ENCODE measurements at places on chromosomes 4 and X.

GRCh38 chr4:88940506-88940905 lies 116.5 kb downstream of the FAM13A start:
- no peak for DNase-seq

DNA sequence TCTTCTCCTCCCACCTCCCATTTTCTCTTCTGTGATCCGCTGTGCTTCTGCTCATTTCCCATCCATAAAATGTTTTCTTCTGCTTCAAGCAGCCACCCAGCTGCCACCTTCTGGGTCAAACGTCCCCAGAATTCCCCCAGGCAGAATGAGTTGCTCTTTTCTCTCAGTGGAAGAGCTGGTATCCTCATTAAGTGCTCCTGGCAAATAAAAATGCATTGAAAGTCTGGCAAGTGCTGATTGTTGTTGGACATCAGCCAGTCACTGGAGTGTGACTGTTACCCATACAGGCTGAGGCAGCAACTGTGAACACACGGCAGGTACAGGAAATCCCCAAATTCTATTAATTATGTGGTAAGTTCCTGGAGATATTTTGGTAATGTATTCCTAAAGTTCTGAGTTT lies 52.6 kb downstream of the LIMCH1 start:
- no peak for DNase-seq

DNA sequence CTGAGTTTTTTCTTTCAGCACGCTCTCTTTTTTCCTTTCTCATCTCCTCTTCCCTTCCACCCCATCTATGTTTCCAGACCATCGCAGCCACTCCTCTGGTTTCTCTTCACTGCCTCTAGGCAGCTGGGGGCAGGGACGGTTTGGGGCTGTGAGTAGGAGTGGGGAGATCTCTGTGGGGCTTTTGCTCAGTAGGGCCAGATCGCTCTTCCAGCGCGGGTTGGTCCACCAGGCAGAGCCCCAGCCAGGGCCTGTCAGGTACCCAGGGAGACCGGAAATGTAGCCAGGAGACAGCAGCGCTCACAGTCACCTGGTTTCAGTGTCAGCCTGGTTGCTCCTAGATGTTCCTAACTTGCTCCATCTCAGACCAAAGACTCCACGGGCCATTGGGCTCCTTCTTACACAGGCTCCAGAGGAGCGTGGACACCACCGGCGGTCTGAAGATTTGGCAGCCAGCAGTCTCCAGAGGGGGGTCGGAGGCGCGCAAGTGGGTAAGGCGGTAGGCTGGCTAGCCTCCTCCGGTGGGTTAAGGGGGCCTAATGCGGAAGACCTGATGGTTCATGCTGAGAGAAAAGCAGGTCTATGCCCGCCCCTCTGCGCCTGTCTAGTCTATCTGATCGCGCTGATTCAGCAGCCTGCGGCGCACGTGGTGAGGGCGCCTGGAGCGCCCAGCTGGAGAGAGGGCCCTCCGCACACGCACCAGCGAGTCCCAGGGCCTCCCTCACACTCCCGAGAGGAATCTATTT lies 1.8 kb downstream of the FGF5 start:
- no peak for DNase-seq

- peak; percentile 37 for DNase-seq
Observed at GRCh38 chr4:169367826-169368225, 97.1 kb upstream of the SH3RF1 start.

- DNase-seq: no peak
Observed at GRCh38 chrX:106932492-106932923, 12.3 kb downstream of the CLDN2 start.

DNA sequence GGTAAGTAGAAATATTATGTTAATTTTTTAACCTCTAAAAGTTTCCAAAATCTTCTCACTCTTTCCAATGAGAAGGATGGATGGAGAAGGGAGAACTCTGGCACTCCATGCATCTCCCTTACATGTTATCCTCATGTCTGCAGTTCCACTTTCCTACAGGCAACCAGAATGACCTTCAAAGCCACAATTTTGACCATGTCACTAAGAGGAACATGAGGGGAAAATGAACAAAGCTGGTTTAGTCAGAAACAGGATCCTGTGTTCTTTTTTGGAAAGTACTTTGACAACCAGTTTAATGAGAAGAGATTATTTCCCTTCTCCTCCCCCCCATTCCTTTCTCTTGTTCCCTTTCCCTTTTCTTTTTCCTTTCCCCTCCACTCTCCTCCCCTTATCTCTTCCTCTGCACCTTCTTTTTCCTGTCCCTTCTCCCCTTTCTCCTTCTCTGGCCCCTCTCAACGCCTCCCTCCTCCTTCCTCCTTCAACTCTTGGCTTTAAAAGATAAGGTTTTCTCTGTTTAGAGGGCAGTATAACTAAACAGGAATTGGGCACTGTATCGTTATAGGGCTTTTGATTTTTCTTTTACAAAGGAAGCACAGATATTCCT lies 42.5 kb downstream of the DTHD1 start:
- peak; percentile 91 for DNase-seq

DNA sequence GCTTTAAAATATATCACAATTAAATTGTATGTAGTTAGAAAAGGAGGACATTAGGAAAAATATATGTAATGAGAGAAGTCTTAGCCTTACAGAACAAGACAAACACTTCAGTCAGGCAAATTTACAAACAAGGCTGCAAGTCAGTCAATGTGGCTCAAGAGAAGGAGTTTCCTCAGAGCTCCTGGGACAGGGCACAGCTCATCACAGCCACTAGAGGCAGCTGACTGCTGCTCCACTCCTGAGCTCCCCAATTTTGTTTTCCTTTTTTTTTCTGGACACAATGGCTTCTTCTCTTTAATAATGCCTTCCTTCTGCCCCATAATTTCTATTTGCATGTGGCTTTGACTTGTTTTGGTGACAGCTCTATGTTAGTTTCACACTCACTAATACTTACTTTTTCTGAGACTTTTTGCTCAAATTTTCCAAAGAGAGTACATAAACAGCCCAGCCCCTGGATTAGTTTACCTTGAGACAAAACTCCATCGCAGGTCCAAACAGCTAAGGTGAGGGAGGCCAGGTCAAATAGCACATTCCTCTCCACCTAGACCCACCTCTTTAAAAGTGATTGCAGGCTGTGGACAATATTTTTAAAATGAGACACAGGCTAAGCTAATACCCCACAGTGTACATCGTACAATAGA lies 850.4 kb upstream of the FRG1 start:
- no peak for DNase-seq

GRCh38 chr4:81905971-81906370 lies 434.3 kb upstream of the RASGEF1B start:
- peak; percentile 17 for DNase-seq

DNA sequence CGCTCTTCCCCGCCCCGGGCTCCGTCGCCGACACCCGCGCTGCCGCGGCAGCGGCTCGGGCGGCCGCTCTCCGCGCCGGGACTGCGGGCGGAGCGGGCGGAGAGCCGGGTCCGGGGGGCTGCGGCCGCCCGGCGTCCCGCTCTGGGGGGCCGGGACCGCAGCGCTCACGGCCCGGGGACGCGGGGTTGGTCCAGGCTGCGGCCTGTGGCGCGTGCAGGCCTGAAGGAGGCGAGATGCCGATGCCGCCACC lies 492 bp downstream of the GALNT7 start:
- no peak for DNase-seq

DNA sequence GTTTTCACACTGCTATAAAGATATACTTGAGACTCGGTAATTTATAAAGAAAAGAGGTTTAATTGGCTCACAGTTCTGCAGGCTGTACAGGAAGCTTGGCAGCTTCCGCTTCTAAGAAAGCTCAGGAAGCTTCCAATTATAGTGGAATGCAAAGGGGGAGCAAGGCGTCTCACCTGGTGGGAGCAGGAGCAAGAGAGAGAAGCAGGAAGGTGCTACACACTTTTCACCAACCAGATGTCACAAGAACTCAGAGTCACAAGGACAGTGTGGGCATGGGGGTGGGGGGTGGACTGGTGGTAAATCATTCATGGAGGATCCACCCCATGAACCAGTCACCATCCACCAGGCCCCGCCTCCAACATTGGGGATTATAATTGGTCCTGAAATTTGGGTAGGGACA lies 22.8 kb downstream of the HMGB2 start:
- no peak for DNase-seq

DNA sequence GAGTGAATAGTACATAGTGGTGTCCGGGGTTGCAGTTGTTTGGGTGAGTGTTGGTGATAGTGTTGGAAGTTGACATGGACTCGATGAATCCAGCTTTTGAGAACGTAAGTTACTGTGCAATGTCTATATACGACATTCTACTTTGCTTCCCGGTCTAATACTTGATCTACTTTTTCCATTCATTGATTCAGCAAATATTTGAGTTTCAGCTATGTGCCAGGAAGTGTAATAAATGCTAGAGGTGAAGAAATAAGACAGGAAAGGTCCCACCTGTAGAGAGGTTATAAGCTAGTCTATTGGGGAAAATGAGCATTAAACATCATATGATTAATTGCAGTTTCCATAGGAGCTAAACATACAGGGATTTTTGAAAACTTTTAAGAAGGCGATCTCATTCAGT lies 22.2 kb upstream of the MAGEC3 start:
- no peak for DNase-seq

DNA sequence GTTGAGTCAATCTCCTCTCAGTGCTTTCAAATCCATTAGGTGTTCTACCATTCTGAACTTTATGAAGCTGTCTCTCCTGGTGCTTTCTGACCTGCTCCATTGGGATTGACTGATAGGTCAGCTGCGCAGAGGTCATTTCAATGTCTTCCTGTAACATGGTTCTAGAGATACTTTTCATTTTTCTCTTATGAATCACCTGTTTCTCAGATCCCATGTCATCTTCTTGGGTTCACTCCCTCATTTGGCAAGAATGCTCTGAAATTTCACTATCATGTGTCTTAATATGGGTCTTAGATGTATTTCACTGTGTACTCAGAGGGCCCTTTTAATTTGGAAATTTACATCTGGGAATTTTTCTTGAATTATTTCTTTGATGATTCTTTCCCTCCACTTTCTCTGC lies 13.8 kb upstream of the PGM2 start:
- no peak for DNase-seq

DNA sequence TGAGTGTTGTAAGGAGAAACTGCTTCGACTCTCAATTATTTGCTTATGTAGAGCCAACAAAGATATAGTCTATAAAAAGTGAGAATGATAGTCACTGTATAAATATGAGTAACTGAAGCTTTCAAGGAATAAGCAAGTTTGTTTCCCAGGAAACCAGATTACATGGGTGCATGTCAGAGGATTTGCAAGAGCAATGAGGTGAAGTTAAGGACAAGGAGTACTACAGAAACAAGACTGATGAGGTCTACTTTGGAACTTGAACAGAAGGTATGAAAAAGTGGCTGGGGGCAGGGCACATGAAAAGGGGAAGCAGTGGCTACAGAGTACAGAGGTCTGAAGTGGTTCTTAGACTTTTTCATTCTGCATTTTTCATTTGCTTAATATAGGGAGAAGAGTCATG lies 321.0 kb upstream of the CXXC4 start:
- DNase-seq: no peak

DNA sequence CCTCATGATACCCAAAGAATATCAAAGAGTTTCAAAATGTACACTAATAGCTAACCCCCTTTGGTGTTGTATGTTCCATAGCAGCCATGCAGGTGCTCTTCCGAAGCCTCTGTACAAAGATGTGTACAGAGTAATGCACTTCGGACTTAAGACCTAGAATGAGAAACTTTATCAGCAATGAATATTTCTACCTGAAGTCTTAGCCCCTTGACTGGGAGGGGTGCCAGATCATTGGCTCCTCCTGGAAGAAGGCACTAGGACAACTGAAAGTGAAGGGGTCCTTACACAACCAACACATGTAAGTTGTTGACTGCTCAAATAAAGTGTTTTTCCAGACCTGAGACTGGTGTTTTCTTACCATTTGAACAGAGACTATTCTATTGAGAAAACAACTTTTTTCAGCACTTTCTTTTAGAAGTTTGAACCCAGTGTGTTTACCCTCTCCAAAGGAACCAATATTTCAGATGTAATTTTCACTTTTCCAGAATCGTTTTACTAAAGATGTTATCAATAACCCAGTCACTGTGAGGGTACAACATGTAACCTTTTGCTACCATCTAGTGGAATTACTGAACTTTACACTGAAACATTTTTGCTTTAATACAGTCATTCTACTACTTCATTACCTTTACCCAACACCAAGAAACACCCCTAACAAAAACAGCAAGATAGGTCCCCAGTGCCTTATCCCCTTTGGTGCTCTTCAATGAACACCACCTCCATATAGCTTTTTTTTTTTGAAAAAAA lies 33.3 kb upstream of the PRDX4 start:
- no peak for DNase-seq

DNA sequence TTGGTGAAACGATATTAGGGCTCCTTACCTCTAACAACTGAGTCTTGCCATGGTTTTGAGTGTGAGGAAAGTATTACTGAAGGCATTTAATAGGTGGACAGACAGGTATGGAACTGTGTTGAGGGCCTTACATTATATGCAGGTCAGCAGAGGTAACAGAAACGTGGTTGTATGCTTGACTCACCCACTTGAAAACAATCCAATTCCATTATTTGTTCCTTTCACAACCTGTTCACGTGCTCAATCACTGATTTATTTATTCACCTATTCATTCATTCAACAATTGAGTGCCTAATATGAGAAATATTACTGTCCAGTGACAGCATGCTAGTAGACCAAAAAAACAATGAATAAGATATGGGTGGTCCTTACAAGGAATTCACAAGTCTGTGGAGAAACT lies 33.3 kb upstream of the PPARGC1A start:
- no peak for DNase-seq

DNA sequence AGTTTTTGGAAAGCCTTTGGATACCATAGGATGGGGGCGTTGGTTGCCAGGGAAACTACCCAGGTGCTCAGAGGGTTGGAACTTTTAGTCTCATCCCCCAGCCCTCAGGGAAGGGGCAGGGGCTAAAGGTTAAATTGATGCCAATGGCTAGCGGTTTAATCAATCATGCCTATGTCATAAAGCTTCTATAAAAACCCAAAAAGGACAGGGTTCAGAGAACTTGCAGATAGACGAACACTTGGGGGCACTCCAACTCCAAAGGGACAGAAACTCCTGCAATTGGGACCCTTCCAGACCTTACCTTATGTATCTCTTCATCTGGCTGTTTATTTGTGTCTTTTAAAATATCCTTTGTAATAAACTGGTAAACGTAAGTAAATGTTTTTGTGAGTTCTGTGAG lies 30.0 kb upstream of the GPR173 start:
- no peak for DNase-seq

GRCh38 chrX:139783959-139784358 lies 76.0 kb upstream of the MCF2 start:
- no peak for DNase-seq

DNA sequence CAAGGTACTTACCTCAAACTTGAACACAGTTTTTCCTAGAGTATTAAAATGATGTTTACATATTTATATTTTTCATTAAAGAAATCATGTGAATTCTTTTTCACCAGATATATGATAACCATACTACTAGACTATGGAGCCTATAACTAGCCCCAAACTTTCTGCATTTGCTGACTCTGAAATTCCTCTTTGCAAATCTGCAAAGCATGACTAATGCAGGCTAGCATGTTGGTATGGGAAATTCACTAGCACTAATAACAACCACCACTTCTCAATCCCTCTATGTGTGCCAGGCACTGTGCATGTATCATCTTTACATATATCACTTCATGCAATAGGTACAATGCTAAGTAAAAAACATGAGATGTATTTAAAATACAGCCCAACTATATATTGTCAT lies 51.1 kb downstream of the SLC10A7 start:
- DNase-seq: no peak

GRCh38 chr4:153233761-153234371 lies 29.6 kb downstream of the TRIM2 start:
- no peak for DNase-seq
